ENCODE measurements at places on chromosomes 2 and 18.

- DNase-seq = no peak
Measured at GRCh38 chr2:130975729-130976128, 117.5 kb downstream of the FAM168B start.

DNA sequence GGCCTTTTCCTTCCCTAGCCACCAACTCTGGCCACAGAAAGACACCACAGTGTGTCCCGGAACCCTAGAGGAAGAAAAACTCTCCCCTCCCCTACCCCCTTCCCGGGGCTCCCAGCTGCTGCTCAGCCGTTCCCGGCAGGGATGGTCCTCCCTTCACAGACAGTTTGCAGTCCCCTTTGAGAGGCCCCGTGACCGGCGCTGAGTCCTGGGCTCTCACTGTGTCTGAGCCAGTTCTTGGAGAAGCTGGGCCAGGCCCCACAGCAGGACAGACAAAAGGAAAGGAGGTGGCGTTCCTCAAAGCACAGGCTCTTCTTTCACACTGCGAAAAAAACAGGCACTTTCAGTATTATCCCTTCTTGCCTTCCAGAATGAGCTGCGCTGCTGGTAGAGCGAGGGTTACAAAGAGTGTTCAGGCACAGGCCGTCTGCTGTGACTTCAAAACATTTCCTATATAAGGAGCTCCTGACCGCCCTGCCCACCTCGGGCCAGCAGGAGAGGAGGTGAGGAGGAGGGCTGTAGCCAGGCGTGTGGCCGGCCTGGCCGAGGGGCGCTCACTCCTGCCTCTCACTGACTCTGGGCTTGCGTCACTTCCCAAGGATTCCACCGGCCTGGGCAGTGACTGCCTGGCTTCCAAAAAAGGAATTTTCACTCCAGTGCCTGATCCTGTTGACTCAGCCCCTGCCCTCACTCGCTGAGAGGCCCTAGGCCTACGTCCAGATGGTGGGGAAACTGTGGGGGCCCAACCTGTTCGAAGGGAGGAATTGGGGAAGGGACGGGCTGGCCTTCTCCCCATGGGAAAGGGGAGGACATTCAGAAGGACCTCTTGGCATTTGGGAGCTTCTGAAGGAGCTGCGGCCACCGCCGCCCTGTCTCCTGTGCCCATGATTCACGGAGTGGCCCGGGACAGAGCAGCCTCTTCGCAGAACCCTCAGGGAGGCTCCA is 24.9 kb downstream of the CIDEA start:
- DNase-seq = no peak

DNA sequence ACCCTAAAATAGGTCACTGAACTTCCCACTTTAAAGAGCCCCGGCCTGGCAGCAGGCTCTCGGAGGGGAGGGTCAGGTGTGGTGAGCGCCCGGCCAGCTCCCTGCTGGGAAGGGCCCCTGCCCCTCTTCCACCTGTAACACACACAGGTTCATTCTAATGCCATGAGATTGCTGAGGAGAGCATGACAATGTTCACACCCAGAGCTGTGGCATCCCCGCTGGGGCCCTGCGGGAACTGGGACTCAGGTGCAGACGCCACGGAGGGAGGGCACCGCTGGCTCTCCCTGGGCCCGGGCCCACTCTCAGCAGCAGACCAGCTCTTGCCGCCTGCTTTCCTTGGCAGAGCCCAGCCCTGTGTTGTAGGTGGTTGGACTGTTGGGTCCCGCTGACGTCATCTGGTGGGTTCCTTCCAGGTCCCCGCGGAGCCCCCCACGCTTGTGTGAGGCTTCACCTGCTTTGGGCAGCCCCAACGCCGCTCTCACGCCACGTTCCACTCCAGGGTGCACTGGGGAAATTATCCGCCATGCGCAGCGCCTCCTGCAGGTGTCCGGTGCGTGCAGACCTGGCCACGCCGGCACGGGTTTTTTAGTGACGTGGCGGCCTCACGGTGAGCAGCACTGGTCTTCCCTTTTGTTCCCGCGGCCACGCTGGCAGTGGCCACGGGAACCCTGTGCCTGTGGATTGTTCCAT is 50.4 kb upstream of the KCNG2 start:
- no peak for DNase-seq

GRCh38 chr2:126778561-126779501 is 119.9 kb upstream of the TEX51 start:
- no peak for DNase-seq

DNA sequence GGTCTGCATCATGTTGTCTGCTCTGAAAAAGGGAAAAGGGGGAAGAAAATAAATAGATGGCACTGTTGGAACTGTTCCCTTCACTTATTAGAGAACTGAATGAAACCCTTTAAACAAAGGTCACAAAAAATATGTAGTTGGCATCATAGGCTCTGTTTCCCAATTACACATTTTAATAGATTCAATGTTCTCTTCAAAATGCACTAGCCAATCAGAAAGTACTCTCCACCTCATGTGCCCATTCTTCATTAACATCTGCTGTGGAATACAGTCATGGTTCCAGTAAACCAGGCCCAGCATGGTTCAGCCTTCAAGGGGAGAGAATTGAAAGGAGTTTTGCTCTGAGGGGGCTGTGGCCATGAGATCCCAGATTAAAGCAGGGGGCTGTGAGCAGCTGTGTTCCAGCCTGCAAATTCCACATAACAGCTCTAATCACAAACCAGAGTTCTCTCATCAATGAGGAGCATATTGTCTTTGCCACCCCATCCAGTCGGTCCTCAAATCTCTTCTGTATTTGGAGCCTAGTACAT is 165.9 kb upstream of the CREB1 start:
- DNase-seq = no peak

GRCh38 chr2:61380056-61380881 is 90.6 kb downstream of the USP34 start:
- no peak for DNase-seq

DNA sequence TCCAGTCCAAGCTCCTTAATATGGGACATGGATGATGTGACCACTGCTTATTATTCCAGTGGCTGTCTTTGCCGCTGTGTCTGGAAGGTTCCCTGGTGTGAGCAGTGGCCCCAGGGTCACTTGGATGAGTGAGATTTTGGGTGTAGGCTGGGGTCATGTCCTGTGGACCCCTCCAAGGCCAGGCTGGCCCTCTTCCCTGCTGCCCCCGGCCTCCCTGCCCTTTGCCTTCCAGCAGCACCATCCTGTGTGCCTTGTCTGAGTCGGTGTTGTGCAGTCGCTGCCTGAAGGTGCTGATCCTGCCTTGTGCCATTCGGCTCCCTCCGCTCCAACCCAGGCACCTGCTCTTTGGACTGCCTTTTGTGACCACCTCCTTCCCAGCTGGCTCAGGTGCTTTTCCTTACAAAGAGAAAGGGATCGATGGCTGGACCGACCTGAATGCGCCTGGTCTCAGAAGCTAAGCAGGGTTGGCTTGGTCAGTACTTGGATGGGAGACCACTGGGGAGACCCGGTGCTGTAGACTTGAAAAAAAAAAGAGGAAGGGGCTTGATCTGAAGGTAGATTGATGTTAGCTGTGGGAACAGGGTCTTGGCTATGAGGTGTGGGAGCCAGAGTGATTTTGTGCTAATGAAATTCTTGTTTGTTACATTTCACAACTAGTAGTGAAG is 16.7 kb upstream of the GREB1 start:
- no peak for DNase-seq

GRCh38 chr18:76710646-76711520 is 111.5 kb upstream of the ZNF236 start:
- no peak for DNase-seq

DNA sequence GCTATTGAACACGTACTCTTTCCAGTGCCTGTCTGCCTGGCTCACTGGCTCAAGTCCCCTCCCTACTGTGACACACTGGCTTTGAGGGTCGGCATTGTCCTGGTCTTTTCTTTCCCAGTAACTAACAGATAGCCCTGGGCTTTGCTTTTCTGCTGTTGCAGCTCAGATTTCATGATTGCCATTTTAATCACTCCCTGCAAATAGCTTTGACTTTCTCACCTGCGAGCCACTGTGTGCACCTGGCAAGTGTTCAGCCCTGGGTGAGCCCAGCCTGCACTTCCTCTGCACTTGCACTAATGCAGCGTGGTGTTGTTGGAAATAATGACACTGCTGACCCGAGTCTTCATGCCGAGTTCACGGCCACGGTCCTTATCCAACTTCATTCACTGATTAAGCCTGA is 52.9 kb downstream of the DCDC2C start:
- no peak for DNase-seq

- no peak for DNase-seq
Measured at GRCh38 chr18:78304192-78305164, 675.1 kb upstream of the SALL3 start.

DNA sequence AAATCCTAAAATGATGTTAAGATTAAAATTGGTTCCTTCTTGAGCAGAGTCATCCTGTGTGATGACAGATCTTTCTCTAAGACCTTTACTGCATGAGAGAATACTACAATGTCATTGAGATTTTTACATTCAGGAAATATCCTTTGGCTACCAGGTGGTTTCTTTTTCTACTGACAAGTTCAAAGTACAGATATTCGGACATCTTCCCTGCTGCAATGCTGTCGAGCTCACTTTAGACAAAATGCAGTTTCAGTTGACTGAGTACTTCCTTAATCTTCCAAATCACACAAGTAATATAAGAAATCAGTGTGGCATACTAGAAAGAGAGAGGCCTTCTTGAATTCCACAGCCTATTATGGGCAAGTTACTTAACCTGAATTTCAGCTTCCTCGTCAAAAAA is 207.9 kb upstream of the ACVR2A start:
- DNase-seq = no peak

- DNase-seq = no peak
Measured at GRCh38 chr2:240762249-240762648, 57.8 kb downstream of the KIF1A start.

- DNase-seq = no peak
Measured at GRCh38 chr2:206408323-206409320, 34.7 kb upstream of the ADAM23 start.

DNA sequence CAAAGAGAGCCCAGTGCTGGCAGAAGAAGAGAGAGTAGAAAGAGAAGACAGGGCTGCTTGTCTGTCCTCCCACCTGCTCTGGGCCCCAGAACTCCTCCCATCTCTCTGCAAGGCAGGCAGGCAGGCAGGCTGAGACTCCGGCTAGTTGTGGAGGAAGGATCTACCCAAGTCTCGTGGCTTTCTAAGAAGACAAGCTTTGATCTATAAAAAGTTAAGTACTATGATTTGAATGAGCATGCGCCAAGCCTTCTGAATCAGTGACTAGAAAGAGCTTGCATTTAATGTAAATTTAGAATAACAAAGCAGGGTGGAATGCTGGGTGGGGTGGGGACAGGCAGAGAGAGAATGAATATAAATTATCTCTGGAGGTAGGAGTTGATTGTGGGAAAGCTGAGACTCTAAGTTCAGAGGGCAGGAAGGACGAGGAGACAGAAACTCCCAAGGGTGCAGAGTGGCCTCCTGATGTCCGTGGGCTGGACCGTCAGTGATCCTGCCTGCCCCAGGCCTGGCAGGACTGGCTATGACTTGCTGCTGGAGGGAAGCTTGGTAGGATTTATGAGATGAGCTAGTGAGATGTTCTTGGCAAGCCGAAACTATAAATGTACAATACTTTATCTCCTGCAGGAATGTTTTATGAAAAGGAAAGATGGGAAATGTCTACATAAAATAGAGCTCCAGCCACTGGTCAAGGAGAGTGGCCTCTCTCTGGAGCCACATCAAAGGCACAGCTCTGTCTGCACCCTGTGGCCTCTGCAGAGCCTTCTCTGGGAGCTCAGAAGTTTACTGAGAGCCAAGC is 447.5 kb downstream of the TNS1 start:
- DNase-seq = no peak

DNA sequence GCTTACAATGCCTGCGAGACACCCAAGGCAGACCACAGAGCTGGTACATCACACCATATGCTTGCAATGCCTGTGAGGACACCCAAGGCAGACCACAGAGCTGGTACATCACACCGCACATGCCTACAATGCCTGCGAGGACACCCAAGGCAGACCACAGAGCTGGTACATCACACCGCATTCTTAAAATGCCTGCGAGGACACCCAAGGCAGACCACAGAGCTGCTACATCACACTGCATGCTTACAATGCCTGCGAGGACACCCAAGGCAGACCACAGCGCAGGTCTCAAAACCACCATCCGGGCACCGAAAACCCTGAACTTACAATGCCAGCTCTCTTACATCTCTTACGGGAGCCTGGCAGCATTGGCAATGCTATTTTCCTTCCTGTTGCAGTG is 799.6 kb downstream of the GALR1 start:
- no peak for DNase-seq

DNA sequence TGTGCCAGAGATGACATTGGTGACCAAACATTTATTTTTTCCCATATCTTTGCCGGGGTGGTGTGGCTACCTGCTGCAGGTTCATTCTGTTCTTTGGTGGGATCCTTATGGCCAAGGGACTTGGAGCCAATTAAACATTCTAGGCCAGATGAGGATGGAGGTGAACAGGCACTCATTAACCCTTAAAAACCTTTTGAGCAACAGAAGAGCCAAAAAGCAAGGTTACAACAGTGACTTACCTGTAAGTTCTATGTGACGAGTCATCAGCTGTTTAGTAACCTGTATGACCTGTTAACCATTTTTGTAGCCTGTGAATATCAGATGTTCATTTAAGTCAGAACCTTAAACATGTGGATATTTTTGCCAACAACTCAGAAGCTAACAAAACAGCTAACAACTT is 105.6 kb downstream of the XRCC5 start:
- no peak for DNase-seq

- no peak for DNase-seq
Measured at GRCh38 chr2:165401285-165401852, 68.1 kb upstream of the CSRNP3 start.

GRCh38 chr2:109158237-109158636 is 29.2 kb downstream of the SH3RF3 start:
- no peak for DNase-seq

DNA sequence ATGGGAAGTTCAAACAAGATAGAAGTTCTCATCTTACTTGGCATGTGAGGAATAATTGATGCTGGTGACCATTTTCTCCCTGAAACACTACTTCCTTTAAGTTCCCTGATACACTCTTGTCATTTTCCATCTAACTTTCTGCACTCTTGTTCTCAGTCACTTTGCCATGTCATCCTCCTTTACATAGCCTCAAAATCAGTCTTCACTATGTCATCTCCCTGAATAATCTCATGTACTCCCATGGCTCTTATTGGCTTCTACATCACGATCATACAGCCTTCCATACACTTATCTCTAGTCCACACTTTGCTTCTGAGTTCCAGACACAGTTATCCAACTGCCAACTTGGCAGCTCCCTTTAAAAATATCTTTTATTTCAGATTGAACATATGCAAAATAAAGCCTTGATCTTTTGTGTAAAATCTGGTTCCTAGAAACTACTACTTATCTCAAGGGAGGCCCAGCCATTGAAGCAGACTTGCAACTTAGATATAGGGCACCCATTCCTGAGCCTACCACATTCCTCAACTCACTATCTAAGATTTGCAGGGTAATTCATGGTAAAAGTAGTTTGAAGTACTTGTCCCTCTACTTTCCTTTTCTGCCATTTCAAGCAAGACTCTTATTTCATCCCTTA is 1070.2 kb upstream of the NXPH2 start:
- no peak for DNase-seq

- no peak for DNase-seq
Measured at GRCh38 chr18:59458575-59458974, 99.5 kb upstream of the LMAN1 start.

GRCh38 chr2:53865962-53866361 is 6.2 kb upstream of the GPR75 start:
- DNase-seq = no peak

All from T-helper 2 cell (primary cell).